Sigmoid colon (tissue), 7 donors: ENCODE measurements at places on chromosomes 13 and 19.

- no peak for DNase-seq
Measured at GRCh38 chr19:6680141-6680540, 10.2 kb upstream of the TNFSF14 start.

GRCh38 chr13:33730147-33730546 lies 87.8 kb upstream of the RFC3 start:
- DNase-seq: no peak

- DNase-seq: no peak
Measured at GRCh38 chr19:54485851-54486250, 12.8 kb upstream of the CDC42EP5 start.

DNA sequence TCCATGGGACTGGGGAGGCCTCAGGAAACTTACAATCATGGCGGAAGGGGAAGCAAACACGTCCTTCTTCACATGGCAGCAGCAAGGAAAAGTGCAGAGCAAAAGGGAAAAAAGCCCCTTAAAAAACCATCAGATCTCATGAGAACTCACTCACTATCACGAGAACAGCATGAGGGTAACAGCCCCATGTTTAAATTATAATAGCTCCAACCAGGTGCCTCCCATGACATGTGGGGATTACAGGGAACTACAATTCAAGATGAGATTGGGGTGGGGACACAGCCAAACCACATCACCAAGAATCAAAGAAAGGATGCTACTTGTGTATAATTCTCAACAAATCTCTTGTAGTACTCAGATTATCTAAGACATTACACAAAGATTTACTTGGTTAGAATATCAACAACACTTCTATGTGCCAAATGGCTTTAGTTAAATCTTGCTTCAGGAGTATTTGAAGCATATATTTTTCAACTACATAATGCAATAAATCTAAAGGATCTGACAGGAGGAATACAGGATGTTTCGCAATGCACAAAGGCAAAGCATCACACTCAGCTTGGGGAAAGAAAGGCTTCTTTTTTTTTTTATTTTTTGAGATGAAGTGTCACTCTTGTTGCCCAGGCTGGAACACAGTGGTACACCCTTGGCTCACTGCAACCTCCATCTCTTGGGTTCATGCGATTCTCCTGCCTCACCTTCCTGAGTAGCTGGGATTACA lies 180.0 kb downstream of the LHFPL6 start:
- DNase-seq: no peak
